T1000 (cell line): ENCODE measurements at places on chromosomes 4 and X.

DNA sequence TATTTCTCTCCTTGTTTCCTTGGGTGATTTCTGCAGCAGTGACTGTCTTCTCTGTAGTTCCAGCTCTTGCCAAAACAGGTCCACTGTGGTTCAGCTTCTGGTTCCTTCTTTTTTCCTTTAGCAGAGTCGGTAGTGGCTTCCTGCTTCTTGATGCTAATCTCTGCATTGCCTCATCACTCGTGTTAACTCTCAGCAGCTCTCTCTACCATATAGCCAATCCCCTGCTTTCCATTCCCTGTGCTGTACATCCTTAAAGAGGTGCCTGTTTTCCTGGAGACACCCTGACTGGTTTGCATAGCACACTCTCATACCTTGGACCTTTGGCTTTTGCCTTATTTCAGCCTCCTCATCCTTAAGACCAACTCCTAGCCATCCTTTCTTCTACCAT, 191.2 kb upstream of the LNX1 start:
- DNase-seq: no peak

- no peak for DNase-seq
Measured at GRCh38 chr4:62344474-62344873, 1144.3 kb downstream of the ADGRL3 start.

DNA sequence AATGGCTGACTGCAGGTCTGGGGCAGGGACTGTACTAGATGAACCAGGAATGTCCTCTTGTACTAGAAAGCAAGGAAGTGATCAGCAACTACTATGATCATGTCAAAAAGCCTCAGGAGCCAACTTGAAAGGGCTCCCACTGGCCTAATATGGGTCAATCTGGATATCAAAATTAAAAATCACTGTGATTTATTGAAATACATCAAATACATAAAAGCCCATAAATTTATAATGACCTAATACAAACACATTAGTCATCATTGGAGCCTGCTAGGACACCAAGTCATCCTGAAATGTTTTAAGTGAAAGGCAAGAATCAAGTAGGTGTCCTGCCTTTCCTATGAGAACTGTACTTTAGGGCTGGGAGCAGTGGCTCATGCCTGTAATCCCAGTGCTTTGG, 70.5 kb upstream of the KLHL13 start:
- DNase-seq: no peak

DNA sequence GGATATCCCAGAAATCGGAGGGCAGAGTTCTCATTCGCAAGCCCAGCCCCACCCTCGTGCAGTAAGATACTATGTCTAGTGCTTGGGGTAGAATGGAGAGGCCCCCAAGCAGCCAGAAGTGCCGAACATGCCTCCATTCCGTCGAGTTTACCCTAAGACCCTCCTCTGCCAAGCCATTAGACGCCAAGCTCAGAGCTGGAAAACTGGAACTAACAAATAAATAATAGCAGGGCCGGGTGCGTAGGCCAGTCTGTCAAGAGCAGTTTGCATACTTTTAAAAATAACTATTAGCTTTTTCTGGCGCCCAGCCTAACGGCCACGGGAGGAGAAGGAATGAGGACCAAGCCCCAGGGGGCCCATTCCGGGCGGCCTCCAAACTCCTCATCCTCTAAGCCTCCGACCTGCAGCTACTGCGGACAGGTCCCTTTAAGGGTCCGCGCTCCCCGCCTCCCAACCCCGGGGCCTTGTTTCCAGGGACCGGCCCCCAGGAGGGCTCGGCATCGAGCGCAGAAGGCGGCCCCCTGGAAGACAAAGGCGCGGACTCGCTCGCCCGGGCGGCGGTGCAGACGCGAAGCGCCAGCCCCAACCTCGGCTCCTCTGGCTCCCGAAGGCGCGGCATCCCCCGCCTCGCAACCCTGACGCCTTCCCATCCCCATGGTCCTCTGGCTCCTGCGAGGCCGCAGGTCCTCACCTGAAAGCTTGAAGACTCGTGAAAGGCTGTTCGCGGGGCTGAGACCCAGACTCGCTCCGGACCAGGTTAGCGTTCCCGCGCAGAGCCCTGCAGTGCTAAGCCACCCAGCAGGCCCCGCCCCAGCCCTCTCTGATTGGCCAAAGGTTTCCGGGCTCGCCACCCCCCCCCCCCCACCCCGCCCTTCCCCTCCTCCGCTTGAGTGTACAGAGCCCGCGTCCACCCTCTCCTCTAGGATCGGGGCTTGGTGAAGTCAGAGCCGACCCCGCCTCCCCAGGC, at the start of gene TMSB15A:
Gene TMSB15A (minus strand): TSS at position 765 of the 967 bp plus-strand sequence.
- peak; percentile 46 for DNase-seq

DNA sequence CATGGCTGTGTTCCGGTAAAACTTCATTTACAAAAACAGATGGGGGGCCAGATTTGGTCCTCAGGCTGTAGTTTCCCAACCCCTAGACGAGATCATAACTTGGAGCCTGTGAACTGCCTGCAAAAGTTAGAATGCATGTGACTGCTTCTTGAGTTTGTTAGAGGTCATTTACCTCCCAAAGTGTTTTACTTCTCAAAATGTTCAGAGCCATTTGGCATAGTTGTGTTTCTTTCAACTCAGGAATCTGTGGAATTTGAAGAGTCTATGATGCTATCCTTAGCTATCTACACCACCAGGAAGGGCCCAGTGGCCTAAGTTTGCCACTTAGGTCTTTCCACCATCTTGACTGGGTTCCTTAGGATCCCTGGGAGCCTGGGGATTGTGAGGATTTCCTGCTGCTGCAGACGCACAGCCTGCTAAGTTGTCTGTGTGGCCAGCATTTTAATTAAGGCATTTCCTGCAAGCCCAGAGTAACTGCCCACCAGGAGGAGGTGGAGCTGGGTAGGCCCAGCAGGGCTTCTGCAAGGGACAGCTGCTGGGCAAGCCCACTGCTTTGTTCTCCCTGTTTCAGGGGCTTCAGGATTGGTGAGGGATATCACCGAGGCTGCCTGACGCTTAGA, 53.1 kb downstream of the CCNI start:
- DNase-seq: no peak

GRCh38 chrX:120287513-120288112, 23.6 kb downstream of the TMEM255A start:
- DNase-seq: no peak

- DNase-seq: no peak
Measured at GRCh38 chr4:172142281-172142741, 329.1 kb downstream of the GALNTL6 start.

DNA sequence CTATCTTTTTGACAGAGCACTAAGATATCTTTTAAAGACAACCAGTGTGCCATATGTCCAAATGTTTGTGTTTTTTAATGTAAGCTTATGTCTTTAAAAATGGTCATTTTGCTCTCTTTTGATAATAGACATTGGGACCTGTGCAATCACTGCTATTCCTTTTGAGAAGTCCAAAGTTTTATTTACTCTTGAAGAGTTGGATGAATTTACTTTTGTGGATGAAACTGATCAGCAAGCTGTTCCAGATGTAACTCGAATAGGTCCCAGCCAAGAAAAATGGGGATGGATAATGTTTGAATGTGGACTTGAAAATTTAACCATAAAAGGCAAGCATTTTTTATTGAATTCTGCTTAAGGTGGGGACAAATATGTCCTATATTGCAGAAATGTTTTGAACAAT, 97.2 kb downstream of the BLTP1 start:
- DNase-seq: no peak

- no peak for DNase-seq
Measured at GRCh38 chrX:30533266-30533665, 44.3 kb downstream of the TASL start.

DNA sequence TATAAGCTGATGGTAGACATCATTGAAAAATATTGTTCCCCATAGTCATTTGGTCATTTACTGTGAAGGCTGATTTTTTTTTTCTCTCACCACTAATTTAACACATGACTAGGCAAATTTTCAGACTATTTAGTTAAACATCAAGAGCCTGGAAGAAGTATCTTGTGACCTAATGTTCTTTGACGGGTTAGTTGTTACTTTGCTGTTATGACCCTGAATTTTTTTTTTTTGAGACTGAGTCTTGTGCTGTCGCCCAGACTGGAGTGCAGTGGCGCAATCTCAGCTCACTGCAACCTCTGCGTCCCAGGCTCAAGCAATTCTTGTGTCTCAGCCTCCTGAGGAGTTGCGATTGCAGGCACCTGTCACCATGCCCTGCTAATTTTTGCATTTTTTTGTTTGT, 67.0 kb downstream of the HPF1 start:
- DNase-seq: no peak

DNA sequence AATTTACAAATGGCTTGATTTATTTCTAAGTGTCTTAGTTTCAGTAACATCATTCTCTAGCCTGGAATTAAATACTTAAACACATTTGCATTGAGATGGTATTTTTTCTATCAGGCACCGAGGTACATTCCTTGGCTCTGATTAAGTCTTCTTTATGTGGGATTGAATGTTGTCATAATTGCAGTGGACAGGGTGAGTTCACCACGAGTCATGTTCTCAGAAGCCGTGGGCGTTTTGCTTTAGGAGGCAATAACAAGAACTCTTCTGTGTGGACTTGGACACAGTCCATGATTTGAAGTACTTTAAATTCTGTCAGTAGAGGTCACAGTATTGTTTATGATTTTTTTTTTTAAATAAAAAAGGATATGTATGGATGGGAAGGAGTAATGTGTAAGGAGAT, 57.1 kb upstream of the EFHC2 start:
- DNase-seq: peak; percentile 5

DNA sequence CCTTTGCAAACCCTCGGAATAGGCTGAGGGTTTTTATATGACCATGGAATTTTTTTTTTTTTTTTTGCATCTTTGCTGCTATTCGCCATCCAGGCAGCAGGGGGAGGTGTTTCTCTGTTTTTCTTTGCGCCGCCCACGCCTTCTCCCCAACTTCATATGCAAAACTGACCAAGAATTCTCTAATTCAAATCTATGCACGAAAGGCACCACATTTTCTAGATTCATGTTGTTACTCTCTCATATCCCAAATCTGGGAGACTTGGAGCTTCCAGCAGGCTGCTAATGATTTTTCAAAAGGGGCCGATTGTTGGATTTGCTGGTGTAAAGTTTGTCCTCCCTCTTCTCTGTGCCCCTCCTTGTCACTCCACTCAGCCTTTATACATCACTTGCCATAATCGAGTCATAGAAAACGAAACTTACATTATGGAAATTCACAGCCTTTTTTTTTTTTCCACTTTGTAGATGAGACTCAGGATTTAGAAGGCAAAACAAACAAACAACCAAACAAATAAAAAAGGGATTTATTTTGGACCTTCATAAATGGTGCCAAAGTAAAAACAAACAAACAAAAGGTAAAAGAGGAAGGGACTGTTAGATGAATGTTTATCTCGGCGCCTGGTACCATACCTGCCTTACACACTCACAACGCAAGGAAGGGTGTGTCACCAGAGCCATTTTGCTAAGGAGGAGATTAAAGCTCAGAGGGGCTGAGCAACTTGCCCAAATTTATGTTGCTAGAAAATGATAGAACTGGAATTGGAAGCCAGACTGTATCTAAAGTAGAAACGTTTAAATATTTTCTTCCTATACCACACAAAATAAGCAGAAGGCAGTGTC, 29.3 kb upstream of the BOD1L1 start:
- DNase-seq: peak; percentile 60

DNA sequence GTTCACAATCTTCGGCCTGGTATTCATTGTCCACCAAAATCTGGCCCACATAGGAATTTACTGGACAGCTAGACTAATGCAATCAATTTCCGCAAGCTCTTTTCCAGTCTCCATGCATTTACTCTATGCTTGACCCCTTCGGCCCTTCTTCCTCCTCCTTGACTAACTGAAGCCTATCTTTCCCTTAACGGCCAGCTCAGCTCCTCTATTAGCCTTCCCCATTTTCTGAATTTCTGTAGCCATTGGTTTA, 1.2 kb upstream of the PHKA2 start:
- DNase-seq: no peak

GRCh38 chr4:36921476-36922216, 322.9 kb upstream of the NWD2 start:
- no peak for DNase-seq

DNA sequence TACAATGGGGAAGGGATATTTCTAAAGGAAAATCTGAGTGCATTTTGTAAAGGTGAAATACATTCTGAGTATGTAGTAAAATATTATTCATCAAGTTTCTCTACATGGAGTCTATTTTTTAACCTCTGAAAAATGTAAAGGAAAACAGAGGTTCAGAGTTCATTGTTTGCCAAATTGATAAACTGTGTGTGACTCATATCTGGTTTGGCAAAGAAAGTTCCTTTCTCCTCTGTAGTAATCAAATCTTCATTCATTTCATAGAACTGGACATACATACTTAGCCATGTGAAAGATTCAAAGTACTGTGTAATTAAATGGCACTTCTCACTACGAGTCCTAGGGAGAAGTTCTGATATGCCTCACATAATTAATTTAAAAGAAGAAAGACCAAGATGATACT, 61.6 kb downstream of the HPGD start:
- DNase-seq: no peak

DNA sequence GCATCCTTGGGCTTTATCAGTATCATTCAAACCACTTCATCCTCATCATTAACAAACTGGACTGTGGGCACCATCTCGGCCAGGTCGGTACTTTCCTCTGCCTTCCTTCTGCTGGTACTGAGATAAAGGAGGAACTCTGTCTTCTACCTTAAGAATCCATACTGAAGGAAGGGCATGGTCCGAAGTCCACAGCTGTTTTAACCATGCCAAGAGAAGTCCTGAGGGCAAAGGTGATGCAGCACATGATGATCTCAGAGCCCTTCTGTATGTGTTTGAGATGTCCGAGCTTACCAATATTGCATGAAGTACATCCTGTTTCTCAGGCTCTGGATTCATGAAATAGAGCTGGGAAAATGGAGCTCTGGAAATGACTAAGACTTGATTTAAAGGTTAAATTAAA, 125.5 kb upstream of the STS start:
- DNase-seq: no peak

GRCh38 chrX:39492497-39493162, 605.1 kb downstream of the BCOR start:
- no peak for DNase-seq

- DNase-seq: no peak
Measured at GRCh38 chr4:76659103-76659490, 224.1 kb downstream of the SHROOM3 start.

DNA sequence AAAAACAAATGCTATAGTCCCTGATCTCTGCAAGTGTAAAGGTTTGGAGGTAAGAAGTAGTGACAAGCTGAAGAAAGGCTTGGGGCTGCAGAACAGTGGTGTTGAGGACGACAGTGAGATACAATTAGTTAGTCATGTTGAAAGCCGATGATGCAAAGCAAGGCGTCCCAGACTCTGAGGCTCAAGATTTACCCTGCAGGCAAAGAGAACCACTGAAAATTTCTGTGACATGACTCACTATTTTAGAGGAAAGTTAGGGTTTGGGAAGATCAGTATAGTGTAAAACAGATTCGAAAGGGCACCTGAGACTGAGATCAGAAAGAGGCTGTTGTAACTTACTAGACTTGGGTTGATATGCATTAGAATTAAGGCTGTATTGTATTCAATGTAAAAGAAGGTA, 281.3 kb upstream of the FTHL17 start:
- peak; percentile 27 for DNase-seq

- no peak for DNase-seq
Measured at GRCh38 chrX:112058766-112059165, 23.8 kb downstream of the TRPC5 start.

GRCh38 chrX:107773206-107773605, 2.4 kb downstream of the TSC22D3 start:
- no peak for DNase-seq
